ENCODE measurements at places on chromosomes 7 and 10.
A peak's percentile ranks its signal among the peaks of the same experiment; 100 is the strongest.

DNA sequence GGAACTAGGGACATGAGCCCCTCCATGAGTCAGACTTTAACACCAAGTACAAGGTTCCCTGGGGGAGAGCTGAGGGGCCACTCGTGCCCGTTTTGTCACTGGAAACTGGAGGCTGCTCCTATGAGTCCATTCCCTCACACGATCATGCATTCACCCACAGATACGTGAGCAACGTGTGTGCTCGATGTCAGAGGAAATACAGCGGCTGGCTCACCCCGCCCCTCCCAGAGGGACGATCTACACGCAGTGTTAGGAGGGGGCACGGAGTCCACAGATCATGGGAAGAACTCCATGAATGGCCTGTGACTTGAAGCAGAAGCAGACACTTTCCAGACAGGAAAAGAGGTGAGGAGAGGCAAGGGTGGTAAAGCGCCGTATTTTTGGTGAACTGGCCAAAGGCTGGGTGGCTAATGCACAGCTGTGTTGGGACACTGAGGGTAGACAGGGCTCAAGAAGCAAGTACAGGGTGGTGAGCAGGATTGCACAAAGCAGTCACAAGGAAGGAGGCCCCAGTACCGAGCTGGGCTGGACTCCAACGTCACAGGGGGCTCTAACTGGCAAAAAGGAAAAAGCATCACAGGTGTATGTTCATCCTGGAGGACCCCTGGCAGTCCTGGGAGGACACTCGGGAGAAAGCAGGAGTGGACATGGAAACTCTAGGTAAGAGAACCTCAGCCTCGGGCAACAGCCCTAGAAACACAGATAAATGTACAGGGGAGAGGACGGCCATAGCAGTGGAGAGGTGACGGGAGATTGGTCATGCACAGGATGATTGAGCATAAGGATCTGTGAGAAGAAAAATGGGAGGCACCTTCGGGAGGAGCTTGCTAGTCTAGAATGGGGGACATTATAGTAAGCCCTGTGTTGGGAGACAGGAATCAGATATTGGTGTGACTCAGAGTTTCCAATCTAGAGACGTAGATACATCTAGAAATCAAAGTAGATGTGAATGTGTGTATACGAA lies 41.2 kb downstream of the TNS3 start:
- no peak for DNase-seq

- no peak for DNase-seq
These were observed 118.7 kb downstream of the MKX start for GRCh38 chr10:27626890-27627289.

DNA sequence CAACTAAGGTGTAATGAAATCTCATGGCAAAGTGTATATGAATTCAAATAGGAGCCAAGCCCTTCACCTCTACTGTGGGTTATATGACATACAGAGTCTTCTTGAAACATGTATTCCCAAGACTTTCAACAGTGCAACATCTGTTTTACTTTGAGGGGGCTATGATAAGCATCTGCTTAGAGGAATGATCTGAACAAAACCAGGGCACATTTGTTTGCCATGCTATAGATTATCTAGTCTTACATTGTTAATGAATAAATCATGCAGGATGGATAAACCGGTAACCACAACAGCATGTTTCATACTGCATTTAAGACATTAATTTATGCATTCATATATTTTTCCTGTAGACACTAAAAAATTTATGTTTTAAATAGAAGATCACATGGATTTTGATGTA lies 1021.9 kb downstream of the LRMDA start:
- DNase-seq, result no peak

DNA sequence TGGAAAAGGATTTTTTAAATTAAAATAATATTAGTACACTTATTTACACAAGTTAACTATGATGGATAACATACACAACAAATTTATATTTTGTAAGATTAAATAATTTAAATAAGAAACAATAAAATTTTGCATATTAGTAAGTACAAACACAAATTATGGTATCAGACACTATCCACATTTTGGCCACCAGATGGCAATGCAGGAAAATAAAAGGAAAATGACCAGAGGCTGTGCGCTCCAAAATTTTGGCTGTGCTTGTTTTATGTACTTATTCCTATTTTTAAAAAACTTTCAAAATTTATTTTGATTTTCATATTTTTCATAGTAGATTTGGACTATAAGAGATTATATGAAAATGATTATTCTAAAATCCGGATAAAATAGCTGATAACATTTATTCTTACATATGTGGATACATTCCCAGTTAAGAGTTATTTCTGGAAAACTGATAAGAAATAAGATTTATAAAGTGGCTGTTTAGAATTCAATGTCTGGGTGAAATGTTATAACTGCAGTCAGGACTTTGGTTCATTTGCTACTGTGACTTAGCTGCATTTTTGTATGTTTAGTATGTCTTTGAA lies 274.7 kb upstream of the HGF start:
- DNase-seq, result peak; percentile 44

GRCh38 chr10:3720228-3721019 lies 64.6 kb downstream of the KLF6 start:
- no peak for DNase-seq

DNA sequence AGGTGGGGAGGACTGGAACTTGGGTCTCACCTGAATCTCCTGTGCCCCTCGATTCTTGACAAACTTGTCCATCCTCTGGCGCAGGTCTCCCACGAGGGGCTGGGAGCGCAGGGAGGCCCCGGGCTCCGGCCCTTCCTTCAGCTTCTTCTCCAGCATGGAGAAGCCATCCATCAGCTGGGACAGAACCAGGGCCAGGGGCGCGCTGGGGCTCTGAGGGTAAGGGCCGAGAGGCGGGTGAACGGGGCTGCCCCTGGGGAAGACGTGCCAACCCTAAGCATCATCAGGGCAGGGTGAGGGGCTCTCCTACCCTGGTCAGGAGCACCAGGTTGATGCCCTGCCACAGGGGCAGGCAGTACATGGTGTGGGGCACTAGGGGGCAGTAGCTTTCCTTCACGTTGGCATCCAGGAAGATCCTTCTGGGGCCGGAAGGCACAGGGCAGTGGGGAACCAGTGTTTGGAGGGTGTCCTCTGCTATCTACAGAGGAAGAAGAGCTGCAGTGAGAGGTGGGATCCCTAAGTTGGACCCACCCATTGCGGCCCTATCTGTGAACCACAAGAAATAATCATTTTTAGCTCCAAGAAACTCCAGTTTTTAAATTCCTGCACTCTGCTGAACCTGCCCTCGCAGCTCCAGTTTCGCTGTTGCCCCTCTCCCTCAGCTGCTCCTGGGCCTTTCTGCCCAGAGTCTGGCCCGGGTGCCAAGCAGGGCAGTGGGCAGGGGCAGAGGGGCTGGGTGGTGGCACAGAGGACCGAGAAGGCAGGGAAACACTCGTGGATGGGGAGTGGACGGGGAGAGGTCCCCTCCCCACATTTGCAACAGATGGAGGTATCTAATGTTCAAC lies 10.8 kb upstream of the PYROXD2 start:
- DNase-seq, result no peak

- DNase-seq, result no peak
These were observed 91.2 kb downstream of the GTF2IRD1 start for GRCh38 chr7:74544706-74545469.

DNA sequence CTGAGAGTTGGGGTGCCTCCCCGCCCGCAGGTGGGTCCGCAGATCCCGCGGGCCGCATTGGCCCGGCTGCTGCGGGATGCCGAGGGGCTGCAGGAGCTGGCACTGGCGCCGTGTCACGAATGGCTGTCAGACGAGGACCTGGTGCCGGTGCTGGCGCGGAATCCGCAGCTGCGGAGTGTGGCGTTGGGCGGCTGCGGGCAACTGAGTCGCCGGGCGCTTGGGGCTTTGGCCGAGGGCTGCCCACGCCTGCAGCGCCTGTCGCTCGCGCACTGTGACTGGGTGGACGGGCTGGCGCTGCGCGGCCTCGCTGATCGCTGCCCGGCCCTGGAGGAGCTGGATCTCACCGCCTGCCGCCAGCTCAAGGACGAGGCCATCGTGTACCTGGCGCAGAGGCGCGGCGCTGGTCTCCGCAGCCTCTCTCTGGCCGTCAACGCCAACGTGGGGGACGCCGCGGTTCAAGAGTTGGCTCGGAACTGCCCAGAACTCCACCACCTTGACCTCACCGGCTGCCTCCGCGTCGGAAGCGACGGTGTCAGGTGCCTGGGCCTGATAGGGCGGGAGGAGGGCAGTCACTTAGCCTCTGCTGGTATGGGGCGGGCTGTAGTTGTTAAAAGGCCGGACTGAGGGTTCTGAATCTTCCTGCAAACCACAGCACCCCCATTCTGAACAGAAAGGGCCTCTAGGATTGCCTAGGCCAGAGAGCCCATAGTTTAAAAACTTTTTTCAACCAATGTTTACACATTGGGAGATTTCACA lies 1.3 kb downstream of the FBXL15 start:
- no peak for DNase-seq

- no peak for DNase-seq
These were observed 227.6 kb upstream of the IMMP2L start for GRCh38 chr7:111789870-111790269.

DNA sequence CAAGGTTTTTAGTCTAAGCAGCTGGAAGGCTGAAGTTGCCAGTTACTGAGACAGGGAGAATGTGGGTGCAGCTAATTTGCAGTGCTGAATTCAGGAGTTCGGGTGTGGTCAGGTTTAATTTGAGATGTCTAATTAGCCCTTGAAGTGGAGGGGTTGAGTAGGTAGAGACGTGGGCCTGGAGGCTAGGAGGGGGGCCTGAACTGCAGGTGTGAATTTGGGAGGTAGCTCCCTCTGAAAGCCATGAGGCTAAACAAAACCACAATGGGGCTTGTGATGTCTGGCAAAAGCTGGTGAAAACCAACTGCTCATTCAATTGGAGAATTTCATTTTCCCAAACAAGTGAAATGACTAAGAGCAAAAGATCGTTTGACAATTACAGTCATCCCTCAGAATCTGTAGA lies 246.0 kb upstream of the NFE2L3 start:
- no peak for DNase-seq

DNA sequence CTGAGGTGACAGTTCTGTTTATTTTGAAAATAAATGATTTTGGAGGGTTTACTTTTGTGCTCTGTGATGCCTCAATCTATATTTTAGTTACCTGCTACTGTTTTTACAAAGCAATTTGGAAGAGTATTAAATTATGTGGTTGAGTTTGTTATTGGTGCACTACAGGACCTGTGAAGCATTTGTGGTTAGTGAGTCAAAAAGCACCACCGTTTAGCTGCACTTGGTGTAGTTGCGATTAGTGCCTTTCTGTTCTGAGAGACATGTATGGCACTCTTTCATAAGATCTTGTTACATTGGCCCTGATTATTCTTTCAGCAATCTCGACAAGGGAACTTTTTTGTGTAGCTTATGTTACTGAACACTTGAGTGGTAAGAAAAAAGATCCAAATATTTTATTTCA lies 132.2 kb downstream of the BBS9 start:
- DNase-seq, result no peak

- no peak for DNase-seq
These were observed 12.6 kb upstream of the CNOT4 start for GRCh38 chr7:135522509-135522908.

- DNase-seq, result peak; percentile 48
These were observed 1.1 kb upstream of the EGR2 start for GRCh38 chr10:62817121-62817765.

- DNase-seq, result no peak
These were observed 36.1 kb downstream of the EXOC4 start for GRCh38 chr7:133288970-133289369.

DNA sequence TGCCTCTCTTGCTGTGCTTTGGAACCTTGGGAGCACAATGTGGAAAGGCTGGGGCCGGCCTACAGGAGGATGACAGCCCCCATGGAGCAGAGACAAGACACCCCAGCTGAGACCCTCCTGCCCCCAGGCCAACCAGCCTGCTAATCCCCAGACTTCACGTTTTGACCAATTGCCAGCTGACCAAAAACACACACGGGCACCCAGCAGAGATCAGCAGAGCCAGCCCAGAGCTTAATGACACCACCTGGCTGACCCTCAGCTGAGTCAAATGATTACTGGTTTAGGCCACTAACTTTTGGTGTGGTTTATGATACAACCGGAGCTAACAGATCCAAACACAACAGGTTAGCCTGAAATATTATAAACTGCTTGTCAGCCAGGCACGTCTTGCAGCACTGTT lies 111.2 kb upstream of the KIF5B start:
- no peak for DNase-seq

- DNase-seq, result no peak
These were observed 1128.4 kb upstream of the POT1 start for GRCh38 chr7:126057979-126058378.

GRCh38 chr10:34294137-34294536 lies 521.0 kb downstream of the PARD3 start:
- no peak for DNase-seq

GRCh38 chr7:26853788-26854393 lies 10.5 kb downstream of the SKAP2 start:
- no peak for DNase-seq

- DNase-seq, result no peak
These were observed 22.0 kb downstream of the CDCA7L start for GRCh38 chr7:21923658-21924057.

DNA sequence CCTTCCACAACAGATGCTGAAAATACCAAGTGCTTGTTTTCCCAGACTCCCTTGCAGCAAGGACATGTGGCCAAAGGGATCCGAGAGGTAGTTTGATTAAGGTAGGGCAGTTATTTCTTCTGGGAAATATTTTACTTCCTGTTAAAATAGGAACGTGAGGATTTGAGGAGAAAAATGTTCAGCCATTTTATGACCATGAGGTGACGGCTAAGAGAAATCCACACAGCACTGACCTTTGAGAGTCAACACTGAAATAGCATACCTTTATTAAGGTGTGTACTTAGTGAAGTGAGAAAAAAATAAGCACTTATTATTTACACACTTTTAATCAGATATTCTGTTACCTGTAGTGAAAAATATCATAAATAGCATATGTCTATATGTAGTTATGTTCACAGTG lies 133.9 kb downstream of the PPP1R3A start:
- no peak for DNase-seq

- DNase-seq, result no peak
These were observed 66.1 kb downstream of the MTPN start for GRCh38 chr7:135911099-135911498.

DNA sequence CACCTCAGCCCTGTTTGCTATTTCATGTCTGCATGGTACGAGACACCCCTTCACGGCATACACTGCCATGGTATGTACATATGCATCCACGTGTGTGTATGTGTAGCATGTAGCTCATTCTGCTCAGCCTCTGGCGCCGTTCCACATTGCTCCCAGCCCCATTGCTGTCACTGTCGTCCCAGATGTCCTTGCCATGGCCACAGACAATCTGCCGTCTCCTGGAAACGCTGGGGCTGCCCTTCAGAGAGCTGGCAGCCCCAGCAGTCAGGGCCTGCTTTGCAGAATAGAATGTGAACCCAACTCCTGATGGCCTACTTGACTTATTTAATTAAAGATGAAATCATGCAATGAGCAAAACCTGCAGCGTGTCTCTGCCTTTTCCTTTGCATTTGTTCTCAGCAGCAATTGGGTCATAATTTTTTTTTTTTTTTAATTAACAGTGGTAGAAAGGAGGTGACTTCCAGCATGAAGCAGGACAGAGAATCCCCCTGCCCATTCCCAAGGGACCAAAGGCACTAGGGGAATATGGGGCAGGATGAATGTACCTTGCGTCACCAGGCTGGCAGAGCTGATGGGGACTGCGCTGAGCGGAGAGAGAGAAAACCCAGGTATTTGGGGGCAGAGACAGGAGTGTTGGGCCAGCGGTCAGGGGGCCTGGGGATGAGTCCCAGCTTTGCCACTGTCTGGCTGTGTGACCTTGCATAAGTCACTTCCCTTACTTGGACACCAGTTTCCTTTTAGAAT lies 49.2 kb downstream of the CHST3 start:
- no peak for DNase-seq
